ENCODE measurements at places on chromosomes 6 and 20.

DNA sequence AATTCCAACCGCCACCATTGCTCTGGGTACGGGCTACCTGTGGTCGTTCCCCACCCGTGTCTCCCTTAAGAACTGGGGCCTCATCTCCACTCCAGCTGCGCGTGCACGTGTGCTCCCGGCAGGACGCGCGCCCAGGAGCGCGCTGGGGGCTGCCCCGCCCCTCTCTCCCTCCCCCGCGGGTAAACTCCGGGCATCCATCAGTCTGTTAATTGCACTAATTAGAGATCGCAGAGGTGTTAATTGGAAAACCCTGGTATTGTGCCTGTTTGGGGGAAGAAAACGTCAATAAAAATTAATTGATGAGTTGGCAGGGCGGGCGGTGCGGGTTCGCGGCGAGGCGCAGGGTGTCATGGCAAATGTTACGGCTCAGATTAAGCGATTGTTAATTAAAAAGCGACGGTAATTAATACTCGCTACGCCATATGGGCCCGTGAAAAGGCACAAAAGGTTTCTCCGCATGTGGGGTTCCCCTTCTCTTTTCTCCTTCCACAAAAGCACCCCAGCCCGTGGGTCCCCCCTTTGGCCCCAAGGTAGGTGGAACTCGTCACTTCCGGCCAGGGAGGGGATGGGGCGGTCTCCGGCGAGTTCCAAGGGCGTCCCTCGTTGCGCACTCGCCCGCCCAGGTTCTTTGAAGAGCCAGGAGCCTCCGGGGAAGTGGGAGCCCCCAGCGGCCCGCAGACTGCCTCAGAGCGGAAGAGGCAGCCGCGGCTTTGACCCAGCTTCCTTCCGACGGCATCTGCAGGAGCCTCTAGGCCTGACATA is 14.4 kb downstream of the FOXP4 start:
- peak; percentile 92 for DNase-seq

DNA sequence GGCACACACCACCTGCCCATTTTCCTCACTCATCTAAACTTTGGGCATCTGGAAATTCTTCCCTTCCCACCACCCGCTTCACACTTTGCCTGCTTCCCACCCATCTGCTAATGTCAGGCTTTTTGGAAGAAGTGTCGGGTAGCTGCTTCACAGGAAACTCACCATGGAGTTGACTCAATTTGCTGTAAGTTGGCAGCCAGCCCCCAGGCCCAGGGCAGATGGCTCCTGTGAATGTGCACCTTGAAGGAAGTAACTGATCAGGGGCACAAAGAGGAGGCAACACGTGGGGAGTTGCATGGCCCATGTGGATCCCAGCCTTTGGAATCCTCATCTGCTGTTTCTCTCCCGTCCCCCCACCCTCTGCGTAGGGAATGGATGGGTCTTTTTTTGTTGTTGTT is 87.3 kb downstream of the PPP1R14C start:
- no peak for DNase-seq

DNA sequence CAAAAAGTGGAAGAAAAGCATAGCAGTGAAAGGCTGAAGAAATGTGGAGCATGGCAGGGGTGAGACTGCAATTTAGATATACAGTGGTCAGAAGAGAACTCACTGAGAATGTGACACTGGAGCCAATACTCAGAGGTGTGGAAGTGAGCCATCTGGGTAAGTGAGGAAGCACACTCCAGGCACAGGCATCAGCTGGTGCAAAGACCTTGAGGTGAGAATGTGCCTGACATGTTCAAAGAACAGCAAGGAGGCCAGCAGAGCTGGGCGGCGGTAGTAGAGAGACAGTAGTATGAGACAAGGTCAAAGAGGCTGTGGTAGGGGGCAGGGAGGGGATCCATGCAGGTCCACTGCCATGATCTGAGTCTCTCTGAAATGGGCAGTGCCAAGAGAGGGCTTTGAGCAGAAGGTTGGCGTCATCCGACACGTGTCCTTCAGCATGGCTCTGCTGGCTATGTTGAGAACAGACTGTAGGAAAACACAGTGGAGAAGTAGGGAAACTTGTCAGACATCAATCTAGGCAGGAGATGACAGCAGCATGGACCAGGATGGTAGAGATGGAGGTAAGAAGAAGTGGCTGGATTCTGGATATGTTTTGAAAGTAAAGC is 84.4 kb downstream of the PLCG1 start:
- DNase-seq: no peak

DNA sequence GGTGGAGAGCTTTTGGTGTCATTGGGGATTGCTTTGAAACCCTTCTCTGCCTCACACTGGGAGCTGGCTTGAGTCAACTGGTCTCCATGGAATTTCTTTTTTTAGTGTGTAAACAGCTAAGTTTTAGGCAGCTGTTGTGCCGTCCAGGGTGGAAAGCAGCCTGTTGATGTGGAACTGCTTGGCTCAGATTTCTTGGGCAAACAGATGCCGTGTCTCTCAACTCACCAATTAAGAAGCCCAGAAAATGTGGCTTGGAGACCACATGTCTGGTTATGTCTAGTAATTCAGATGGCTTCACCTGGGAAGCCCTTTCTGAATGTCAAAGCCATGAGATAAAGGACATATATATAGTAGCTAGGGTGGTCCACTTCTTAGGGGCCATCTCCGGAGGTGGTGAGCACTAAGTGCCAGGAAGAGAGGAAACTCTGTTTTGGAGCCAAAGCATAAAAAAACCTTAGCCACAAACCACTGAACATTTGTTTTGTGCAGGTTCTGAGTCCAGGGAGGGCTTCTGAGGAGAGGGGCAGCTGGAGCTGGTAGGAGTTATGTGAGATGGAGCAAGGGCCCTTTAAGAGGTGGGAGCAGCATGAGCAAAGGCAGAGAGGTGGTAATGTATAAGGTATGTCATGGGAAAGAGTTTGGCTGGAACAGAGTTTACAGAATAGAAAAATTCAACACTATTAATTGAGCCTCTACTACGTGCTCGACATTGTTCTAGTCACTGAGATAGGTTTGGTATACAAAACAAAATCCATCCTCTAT is 31.2 kb downstream of the SRSF3 start:
- DNase-seq: no peak

DNA sequence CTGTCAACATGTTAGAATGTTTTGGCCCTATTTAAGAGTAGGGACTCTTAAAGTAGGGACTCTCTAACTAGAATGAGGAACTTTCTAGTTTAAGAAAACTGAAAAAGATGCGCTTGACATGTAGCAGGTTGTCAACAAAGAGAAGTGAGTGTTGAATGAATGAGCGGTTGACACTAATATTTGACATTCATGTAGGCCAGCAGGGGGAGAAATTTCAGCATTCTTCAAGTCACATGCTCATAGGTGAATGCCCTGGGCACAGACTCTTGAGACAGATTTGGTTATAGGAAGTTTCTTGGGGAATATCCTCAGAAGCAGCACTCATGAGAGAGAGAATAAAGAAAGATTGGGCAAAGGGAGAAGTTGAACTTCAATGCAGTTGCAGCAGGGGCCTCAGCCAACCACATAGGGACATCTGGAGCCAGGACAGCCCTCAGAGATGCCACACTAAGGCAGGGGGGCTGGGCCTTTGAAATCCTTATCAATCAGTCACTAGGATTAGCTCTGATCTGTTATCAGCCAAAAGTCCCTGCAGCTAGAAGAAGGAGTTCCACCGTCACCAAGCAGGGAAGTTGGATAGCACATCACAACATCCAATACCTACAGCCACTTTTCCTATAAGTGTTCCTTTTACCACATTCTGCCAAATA is 145.1 kb upstream of the FKBP1C start:
- no peak for DNase-seq

DNA sequence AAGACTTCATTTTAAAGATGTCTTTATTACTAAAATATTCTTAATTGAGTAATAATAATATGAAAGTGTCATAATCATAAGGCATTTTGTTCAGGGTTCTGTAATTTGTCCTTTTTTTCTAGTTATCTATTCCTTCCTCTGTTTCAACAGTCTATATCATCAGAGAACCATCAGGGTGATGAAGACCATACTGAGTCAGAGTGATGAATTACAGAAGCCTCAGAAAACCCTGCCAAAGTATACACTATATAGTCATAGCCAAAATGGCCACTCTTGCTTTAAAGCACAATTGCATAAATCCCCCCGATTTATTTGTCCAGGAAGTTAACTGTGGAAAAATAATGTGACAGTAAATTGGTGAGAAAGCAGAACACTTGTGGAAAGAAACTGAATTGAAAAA is 735.0 kb downstream of the EPHA7 start:
- DNase-seq: no peak

DNA sequence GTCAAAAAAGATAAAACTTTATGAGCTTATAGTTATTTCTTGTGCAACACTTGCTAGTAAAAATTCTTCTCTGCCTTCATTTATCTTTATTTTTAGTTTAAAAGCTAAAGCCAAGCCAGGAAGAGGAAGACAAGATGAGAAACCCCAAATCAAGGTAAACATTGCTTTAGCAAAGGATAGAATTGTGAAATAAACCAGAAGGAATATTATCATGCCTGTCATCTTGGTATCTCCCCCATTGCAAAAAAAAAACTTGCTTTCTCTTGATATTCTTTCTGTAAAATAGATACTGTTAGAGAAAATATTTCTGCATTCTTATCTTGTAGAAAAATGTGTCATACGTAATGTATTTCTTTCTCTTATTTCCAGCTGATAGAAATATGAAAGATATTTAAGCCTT is 432.8 kb downstream of the GJA1 start:
- DNase-seq: no peak

- no peak for DNase-seq
These were observed 133.9 kb upstream of the MYLIP start for GRCh38 chr6:15994814-15995459.

DNA sequence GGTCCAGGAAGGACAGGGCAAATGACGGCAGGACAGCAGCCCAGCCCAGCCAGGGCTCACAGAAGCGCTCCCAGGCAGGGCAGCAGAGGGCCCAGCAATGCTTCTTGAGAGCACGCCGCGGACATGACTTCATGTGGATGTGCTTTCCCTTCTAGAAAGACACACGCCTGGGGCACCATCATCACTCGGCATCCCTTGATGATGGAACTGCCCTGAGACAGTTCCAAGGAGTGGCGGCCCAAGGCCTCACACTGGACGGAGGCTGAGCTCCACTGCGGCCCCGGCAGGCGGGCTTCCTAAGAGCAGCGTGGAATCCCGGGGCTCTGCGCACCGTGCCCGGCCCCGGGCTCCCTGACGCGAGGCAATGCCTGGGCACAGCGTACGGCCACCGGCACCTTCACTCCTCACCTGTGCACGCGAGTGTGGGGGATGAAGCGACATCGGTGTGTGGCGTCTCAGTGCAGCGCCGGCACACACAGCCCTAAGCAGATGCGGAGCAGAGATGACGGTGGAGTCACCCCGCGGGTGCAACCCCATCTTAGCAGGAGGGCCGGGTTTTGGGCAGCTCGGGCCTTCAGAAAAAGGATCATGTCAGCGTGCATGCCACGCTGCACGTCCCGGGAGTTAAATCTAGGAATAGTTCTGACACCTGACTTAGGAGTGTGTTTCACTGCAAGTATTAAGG is 86.6 kb downstream of the THBS2 start:
- DNase-seq: no peak

- DNase-seq: no peak
These were observed 10.8 kb downstream of the FNDC1 start for GRCh38 chr6:159180001-159180400.

- DNase-seq: no peak
These were observed 244.2 kb downstream of the CBLN4 start for GRCh38 chr20:55761100-55761499.
